Activated CD4-positive, alpha-beta T cell treated with anti-CD3 and anti-CD28 coated beads for 48 hours (primary cell): ENCODE measurements at places on chromosomes 1 and 21.

GRCh38 chr21:14918527-14918926 lies 146.3 kb downstream of the NRIP1 start:
- DNase-seq, result no peak

DNA sequence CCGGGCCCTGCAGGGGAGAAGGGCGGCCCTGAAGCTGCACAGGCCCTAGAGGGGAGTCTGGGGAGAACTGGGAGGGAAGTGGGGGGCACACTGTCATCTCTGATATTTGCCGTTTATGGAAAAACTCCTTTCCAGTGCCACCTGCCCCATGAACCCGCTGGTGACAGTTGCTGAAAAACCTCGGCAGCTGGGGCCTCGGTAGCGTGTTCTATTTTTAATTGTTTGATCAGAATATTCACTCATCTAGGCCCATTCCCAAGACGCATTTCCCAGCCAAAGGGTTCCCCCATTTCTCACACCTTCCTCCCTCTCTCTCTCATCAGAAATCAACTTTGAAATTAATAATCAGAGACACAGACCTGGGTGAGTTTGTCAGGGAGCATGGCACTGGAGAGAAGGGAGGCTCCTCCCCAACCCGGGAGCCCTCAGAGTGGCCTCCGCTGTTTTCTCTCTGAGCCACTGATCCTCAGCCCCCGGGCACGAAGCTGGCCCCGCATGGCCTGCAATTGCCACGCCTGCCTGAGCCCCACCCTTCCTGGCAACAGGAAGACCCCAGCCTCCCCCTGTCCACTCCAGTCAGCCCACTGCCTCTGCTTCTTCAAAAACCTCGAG lies 111.1 kb downstream of the CASZ1 start:
- no peak for DNase-seq

DNA sequence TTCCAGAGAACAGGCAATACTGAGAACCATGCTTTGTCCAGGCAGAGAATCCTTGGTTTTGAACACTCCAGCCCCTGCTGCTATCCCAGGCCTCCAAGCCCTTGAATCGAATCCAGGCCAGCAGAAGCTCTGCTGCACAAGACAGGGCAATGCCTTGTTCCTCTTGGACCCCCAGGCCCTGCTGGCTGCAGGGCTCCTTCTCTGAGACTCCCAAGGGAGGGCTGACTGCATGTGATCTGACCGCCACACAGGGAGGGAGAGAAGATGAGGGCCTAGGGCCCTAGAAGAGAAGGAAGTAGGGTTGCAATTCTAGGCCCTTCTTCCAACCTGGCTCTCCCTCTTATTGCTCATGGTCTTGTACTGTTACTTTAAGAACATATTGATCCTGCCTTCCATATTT lies 160.6 kb upstream of the EDN2 start:
- no peak for DNase-seq

GRCh38 chr1:111148376-111148881 lies 8.4 kb downstream of the CEPT1 start:
- DNase-seq, result no peak

DNA sequence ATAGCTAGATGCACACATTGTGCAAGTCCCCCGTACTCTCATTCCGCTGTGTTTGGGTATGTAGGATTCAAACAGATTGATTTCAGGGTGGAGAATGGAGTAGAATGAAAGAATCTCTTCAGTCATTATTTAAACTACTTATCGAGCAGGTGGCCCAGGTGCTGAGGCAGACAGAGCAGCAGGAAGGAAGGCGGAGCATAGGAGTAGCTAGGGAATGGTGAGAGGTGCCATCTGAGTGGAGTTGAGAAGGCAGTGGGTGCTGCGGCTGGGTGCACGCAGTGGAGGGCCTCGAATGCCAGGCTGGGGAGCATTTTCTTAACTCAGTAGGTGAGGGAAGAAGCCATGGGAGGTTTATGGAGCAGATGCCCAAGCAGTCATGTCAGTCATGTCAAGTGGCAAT lies 45.2 kb upstream of the CD101 start:
- DNase-seq, result no peak

GRCh38 chr1:44067266-44068250 lies 36.3 kb upstream of the SLC6A9 start:
- DNase-seq, result no peak

DNA sequence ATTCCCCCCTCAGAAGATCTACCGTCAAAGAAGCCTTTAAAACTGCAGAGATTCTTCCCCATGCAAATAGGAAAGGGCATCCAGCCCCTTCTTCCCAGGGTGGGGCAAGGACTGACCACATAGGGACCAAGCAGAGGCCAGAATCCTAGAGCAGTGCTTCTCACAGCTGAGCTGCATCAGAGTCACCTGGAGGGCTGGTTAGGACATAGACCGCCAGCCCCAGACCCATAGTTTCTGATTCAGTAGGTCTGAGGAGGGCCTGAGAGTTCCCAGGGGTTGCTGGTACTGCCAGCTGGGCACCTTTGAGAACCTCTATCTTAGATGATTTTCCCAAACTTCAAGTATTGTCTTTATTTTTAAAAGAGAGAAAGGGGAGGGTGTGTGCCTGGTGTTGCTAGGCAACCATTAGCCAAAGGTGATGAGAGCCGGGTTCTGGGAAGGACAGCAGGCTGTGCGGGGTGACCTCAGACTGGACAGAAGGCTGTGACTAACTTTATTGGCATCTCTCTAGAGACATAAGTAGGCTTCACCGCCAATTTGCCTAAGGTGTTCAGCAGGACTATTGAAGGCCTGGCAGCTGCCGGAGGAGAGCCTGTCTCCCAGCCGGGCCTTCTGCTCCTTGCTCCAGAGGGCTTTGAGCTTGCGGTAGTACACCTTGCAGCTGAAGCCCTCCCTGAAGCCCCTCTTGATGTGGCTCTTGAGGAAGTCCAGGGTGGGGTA lies 3.0 kb downstream of the SPATA46 start:
- no peak for DNase-seq

- DNase-seq, result no peak
These were observed 118.4 kb downstream of the KCNN3 start for GRCh38 chr1:154751690-154752089.

- no peak for DNase-seq
These were observed 11.1 kb downstream of the PDZK1 start for GRCh38 chr1:145695821-145696629.

GRCh38 chr1:26482921-26483320 lies 10.7 kb downstream of the HMGN2 start:
- no peak for DNase-seq

GRCh38 chr1:247291833-247292561 lies 36.1 kb downstream of the VN1R5 start:
- DNase-seq, result no peak

DNA sequence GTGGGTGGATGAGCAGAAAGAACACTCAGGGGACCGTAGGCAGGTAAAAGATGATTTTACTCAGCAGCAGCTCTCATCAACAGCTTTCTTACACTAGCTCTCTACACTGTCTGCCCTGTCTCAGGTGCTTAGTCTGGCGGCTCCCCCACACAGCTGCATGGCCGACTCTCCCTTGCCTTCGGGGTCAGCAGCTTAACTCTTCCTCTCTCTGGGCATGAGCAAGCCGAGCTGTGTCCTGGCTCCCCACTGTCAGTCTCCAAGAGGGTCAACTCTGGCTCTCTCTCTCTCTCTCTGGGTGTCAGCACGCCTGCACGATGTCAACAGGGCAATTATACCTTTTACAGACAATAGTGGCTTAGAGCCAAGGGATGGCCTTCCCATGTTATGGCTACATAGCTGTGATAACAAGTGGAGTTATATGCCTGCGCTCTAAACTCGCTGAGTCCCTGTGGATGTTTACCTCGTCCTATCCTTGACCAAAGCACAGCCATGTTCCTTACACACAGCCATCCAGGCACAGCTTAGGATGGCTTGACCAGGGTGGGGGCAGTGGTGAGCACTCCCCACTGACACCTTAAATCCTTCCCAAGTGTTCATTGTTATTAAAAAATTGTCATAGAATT lies 3.1 kb upstream of the BCL10 start:
- DNase-seq, result no peak

GRCh38 chr1:156119503-156120209 lies 5.1 kb downstream of the LMNA start:
- no peak for DNase-seq

DNA sequence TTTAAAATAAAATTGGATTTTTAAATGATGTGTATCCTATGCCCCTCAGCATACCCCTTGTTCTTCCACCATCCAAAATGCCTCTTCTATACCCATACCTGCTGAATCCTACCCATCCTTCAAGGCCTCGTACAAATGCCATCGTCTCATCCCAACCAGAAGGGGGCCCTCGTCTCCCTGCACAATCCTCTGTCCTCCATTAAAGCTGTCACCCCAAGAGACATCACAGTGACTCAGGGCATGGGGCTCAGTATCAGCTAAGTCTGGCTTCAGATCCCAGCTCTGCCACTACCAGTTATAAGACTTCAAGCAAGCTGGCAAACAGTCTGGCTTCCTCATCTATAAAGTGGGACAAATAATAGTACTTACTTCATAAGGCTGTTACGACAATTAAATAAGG lies 23.8 kb downstream of the IGFN1 start:
- peak; percentile 12 for DNase-seq

- DNase-seq, result no peak
These were observed 94.7 kb upstream of the NRIP1 start for GRCh38 chr21:15159382-15160020.

DNA sequence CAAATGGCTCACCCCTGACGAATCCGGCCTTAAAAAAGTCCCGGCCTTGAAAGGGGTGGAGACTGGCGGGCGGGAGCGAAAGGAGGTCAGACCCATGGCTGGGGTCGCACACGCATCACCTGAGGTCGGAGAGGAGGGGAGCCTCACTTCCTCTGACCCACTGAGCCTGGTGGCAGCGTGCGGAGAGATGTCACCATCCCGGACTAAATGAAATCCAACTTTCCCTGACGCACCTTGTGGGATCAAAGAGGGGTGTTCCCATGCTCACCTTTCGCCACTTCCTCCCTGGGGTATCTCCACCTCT lies 709 bp upstream of the SLC41A1 start:
- peak; percentile 49 for DNase-seq

DNA sequence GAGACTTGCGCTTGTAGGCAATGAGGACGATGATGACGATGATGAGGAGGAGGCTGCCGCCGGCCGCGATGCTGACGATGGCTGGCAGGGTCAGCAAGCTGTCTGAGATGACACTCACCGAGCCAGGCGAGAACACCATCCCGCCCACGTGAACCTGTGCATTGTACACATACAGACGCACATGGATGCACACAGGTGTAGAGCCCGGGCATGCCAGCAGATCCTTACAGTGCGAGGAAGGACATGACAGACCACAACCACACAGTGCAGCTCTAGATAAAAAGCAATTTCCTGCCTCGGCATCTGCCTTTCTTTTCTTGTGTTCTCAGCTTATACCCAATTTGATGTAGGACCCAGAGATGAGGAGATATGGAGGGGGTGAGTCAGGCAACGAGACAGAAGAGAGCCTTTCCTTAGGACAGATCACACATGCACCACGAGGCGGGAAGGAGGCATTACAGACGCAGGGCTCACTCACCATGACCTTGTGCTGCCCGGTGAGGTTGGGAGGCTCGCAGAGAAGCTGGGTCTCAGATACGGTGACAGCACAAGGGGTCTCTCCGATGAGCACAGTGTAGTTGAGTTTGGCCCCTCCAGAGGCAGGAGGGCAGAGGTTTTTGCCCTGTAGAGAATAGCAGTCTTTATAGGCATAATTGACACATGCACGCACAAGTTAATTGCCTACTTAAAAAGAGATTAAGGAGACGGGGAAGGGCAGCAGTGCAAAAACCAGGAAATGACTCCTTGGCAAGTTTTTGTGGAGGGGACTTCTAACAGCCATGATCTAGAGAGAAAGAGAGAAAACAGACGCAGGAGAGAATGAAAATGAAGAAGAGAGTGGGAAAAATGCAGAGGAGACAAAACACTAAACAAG lies 133.9 kb upstream of the CD34 start:
- peak; percentile 12 for DNase-seq

DNA sequence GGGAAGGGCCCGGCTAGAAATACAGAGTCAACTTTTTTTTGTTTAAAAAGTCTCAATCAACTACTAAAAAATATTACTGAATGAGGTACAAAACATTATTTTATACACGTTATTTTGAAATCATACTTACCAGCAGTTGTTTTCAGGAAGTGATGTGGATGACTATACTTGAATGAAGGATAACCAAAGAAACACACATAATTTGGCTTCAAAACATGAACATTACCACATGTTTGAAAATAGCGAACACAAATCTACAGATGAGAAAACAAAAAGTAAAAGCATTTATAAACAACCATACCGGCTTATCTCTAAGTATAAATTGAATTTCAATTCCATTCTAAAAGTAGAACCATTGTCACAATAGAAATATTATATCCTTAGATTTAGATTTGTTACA lies 9.0 kb downstream of the DBT start:
- DNase-seq, result no peak

DNA sequence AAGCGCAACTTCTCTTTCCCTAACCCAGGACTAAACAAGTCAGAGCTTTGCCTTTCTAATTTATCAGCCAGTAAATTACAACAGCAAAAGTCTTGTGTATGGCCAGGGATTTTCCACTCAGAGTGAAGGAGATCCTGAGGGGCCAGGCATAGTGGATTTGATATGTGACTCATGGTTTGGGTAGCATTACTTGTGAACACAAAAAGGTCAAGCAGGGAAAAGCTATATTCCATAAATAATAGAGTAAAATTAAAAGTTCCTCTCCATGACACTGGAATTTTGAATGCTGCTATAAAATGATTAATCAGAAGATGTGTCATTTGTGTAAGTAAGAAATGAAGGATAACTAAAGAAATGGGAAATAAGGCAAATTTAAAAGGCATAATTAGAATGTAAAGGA lies 284.8 kb downstream of the HLX start:
- no peak for DNase-seq

DNA sequence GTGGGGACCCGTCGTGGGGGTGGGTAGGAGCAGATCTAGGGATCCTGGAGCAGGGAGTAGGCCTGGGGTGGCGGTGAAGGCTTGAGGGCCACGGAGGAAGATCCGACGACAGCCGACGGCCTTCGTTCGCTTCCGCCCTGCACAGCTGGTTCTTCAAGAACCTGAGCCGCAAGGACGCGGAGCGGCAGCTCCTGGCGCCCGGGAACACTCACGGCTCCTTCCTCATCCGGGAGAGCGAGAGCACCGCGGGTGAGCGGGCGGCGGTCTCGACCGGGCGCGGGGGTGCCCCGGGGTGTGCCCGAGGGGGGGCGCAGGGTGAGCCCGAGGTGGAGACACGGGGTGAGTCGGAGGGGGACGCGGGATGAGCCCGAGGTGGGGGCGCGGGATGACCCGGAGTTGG lies 16.5 kb upstream of the HDAC1 start:
- DNase-seq, result no peak

DNA sequence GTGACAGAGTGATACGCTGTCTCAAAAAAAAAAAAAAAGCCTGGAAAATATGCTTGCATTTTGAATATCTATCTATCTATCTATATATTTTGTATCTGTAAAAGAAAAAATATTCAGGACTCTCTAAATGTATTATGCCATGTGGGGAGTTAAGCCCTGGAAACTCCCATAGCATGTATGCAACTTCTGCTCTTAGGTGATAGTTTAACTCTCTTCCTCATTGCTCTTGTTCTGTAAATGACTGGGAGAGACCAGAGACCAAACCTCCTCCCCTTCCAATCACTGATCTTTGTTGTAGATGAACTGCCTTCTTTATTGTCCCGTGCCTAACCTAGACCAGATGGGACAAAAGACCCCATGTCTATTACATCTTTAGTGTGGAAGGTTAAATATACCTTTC lies 37.6 kb upstream of the CAMTA1 start:
- DNase-seq, result no peak

GRCh38 chr1:228351850-228352249 lies 54.8 kb downstream of the TRIM11 start:
- no peak for DNase-seq
